ENCODE measurements at places on chromosomes 1 and 21.

DNA sequence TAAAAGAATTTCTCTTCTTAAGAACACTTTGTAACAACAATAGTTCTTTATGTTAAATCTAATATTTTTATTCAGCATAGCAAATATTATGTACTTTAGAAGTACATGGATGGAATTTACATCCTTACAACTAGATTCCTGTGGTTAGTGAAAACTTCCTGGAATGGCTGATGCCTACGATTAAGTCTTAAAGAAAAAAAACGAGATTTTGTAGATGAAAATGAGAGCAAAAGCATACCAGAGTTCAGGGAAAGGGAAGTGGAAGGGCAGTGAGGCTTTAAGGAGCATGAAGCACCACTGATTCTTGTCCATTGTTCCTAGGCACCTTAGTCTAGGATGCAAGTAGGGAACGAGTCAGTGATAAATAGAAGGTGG lies 26.7 kb downstream of the CFH start:
- peak; percentile 65 for DNase-seq

DNA sequence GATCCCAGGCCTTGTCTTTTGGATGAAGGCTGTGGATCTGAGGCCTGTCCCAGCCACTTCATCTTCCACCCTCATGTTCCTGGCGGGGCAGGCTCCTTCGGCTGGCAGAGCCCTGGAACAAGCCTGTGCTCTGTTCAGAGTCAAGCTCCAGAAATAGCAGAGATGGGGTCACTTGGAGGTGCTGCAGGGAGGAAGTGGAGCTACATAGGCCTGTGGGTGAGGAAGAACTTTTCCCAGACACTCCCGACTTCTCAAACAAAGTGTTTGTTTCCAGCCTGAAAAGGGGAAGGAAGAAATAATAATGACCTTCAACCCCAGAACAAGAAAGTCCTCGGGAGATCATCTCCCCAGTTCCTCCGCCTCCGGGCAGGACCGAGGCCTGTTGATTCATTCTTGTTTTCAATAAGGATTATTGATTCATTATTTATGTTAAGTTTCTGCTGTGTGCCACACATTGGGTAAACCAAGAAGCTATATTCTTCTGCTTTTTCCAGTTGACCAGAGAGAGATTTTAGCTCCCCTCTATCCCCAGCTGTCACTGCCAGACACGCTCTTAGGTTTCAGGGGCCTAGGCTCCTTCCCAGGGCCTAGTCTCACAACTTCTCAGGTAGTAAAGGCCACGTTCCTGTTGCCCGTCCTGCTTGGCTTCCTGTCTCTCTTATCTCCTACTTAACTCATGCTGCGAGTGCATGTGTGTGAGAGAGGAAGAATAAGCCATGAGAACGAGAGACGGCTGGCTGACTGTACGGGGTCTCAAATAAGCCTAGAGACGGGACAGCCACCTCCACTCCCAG lies 16.9 kb downstream of the IKBKE start:
- no peak for DNase-seq

DNA sequence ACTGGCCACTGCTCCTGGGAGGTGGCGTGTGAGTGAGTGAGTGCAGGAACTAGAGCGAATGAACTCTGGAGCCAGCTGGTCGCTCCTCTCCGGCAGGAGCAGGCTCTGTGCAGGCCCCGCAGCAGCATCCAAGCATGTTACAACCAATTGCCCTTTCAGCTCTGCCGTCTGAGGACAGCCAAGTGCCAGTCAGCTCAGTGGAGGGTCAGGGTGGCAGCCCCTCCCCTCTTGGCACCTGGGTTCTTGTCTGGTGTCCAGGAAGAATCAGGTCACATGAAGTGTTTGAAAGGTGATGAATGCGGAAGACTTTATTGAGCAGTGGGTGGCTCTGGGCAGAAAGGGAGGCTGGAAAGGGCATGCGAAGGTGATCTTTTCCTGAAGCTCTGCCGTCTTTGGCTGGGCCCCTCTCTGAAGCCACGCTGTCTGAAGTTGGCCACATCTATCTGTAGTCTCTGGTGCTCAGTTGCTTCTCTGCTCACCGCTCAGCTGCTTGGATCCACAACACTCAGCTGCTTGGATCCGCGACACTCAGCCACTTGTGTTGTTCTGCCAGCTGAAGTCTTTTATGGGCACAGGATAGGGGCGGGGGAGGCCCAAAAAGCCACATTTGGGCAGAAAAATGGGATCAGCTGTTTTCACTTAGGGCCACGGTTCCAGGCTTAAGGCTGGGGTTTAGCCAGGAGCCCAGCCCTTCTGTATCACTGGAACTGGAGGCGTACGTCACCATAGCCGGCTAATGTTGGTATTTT lies 139.8 kb downstream of the ADSS2 start:
- no peak for DNase-seq

- DNase-seq, result peak; percentile 21
These were observed 23.5 kb downstream of the GLIS1 start for GRCh38 chr1:53715478-53715877.

GRCh38 chr1:170261669-170262068 lies 115.9 kb downstream of the NTMT2 start:
- DNase-seq, result no peak

GRCh38 chr1:64539781-64540218 lies 69.9 kb downstream of the CACHD1 start:
- peak; percentile 37 for DNase-seq

GRCh38 chr21:26852423-26852822 lies 7.2 kb upstream of the ADAMTS1 start:
- no peak for DNase-seq
